ENCODE measurements at places on chromosomes 4 and X.

DNA sequence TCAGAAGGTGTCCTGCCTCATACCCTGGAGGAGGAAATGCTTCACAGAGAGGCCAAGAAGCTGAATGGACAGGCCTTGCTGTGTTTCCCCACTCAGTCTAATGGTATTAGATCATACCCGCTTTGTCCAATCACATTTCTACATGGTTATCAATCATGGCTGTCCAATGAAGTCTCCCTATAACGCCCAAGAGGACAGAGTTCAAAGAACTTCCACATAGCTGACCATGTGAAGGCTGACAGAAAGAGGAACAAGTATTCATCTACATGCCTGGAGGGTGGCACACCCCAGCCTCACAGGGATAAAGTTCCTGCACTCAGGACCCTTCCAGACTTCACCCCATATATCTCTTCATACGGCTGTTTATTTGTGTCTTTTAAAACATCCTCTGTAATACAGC, 123.4 kb downstream of the MANBA start:
- no peak for DNase-seq

DNA sequence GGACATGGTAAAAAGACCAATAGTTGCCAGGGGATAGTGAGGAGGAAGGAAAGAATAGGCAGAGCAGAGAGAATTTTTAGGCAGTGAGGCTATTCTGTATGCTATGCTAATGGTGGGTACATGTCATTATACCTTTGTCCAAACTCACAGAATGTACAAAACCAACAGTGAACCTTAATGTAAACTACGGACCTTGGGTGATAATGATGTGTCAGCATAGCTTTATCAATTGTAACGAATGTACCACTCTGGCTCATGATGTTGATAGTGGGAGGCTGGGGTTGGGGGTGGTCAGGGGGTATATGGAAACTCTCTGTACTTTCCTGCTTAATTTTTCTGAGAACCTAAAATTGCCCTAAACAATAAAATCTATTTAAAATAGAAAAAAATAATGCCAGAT, 37.7 kb upstream of the ACSL4 start:
- DNase-seq = no peak

DNA sequence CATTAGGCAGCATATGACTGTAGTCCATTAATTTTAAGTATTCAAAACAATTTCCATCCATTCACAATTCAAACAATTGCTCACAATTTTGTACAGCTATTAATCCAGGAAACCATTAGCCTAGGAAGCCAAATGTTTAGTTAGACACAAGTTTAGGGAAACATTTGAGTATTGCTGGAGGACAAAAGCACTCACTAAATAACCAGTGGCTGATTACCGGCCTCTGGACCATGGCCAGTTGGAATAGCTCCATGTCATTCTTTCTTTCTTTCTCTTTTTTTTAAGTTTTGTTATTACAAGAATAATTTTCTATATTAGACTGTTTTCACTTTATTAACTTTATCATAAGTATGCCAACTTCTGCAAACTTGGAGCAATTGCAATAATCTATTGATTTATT, 31.3 kb downstream of the TRIML2 start:
- no peak for DNase-seq

GRCh38 chr4:93469560-93469959, 359.0 kb upstream of the ATOH1 start:
- no peak for DNase-seq

- DNase-seq = peak; percentile 17
Measured at GRCh38 chr4:72295966-72296557, 264.3 kb downstream of the NPFFR2 start.

- DNase-seq = peak; percentile 17
Measured at GRCh38 chr4:9765091-9765490, 16.3 kb upstream of the DRD5 start.

DNA sequence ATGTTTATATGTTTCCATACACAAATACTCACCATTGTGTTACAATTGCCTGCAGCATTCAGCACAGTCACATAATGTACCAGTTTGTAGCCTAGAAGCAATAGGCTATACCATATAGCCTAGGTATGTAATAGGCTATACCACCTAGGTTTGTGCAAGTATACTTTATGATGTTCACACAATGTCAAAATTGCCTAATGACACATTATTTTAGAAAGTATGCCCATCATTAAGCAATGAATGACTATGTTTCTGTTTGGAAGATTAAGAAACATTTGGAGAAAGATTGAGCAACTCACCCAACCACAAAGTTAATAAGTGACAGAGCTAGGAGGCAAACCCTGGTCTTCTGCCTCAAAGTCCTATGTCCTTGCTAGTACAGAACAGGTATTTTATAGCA, 96.8 kb upstream of the GRIA3 start:
- no peak for DNase-seq

DNA sequence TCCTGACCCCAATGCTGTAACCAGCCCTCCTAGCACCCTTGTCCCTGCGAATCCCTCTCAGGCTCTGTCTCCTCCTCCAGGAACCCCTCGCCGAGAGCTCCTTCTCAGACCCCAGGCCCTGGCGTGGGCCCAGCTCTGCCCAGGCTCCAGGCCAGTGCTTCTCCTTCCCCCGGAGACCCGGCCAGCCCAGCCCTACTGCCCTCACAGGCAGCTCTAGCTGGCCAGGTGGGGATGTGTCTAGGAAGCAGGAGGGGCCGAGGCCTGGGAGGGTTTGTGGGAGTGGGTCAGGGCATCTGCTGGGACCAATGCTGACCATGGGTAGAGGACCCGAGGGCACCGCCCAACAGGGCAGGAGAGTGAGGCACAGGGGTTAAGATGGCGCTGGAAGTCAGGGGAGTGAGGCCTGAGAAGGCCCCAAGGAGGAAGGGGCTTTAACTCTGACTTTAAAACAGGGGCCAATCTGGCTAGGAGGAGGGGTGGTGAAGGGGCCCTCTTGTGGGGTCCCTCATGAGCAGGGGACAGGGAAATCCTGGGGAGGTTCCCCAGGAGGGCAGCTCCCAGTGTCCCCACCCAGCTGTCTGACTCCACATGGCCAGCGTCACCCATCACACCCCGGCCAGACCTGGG, 64.7 kb upstream of the NKX1-1 start:
- no peak for DNase-seq

DNA sequence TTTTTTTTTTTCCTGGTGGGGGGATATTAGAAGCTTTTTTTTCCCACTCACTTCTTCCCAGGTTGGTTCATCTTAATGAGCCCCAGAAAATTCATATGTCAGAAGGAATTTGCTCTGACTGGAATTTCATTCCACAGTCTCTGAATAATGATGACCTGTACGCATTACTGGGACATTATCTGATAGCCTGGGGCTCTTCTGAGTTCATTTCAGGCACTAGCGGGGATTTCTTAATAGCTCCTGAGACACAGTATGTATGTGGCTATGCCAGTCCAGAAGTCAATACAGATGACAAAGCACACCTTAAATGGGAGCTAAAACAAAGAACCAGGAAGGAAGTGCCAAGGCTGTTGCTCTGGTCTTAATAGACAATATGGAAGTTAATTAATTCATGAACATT, 295.2 kb upstream of the IGFBP7 start:
- no peak for DNase-seq

GRCh38 chr4:128390475-128390996, 102.9 kb upstream of the PGRMC2 start:
- no peak for DNase-seq

DNA sequence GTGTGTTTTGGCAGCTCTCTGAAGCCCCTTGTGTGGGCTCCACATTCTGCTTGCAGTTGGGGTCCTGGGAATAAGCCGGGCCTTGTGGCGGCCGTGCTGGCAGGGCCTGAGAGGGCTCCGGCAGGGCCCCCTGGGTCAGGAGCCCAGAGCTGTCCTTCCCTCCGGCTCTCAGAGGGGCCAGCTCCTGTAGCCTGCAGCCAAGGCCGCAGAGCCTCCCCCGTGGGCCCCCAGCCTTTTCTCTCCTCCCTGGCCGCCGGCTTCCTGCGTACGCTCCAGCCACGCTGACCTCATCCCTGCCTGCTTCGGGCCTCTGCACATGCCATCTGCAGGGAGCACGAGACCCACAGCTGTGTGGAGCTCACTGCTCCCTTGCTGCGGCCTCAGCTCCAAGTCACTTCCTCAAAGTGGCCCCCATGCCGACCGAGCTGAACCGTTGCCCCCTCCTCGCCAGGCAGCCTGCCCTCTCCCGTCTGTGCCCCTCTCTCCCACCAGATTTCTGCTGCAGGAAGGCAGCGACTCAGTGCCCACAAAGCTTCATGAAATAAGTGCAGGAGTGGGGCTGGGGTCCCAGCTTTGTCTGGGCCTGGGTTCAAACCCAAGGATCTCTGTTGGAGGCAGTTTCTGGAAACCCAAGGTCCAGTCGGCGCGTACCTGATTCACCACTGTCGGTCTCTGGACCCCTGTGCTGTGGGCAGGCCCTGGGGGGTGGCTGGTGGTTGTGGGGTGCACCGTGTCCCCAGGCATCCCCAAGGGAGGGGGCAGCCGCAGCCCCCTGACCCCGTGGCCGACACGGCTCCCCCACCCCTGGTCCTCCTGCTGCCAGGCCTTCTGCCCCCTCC, 57.1 kb upstream of the NKX1-1 start:
- DNase-seq = no peak

- DNase-seq = no peak
Measured at GRCh38 chrX:110178179-110178865, 139.6 kb downstream of the AMMECR1 start.

- no peak for DNase-seq
Measured at GRCh38 chr4:154452798-154453346, 38.7 kb downstream of the DCHS2 start.

DNA sequence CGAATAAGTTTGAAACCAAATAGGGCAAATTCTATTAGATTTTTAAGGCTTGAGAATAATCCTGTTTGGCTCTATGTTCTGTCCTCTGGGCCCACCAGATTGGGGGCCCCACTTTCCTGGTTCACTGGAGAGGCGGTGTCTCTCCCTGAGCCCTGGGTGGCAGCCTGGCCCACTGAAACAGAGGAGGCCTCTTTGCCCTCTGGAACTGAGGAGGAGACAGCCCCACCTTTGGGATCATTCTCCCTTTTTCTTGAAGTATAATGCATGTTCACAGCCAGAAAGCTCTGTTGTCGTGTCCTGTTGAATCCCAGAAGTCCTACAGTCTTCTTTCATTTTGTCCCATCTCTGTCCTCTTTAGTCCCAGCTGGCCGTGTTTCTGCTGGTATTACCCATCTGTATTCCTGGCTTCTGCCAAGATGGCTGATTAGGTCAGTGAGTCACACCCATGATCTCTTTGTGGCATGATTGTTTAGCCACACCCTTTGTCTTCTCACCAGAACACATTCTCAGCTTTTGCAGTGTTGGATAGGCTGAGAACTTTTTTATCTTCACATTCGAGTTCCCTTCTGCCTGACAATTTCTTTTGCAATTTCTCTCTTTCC, 8.1 kb upstream of the TBC1D25 start:
- no peak for DNase-seq

DNA sequence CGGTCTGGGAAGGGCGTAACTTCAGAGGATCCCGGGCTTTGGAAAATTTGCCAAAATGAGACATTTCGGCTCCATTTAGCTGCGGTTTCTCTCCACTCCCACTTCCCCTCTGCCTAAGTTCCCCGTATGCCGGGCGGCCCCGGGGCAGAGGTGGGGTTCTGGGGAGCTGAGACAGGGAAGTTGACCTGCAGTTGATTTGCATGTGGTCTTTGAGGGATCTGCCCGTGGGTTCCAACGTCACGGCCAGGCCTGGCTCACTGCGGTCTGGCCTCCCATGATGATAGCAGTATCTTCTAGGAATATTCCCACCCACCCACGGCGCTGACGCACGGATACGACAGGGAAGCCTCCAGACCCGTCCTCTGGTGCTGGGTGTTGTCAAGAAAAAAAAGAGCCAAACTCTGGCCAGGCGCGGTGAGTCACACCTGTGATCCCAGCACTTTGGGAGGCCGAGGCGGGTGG, 27.3 kb upstream of the CRLF2 start:
- DNase-seq = no peak

- DNase-seq = no peak
Measured at GRCh38 chr4:168662297-168662984, 165.6 kb downstream of the PALLD start.

- peak; percentile 9 for DNase-seq
Measured at GRCh38 chr4:140343303-140343702, 30.1 kb upstream of the SCOC start.

GRCh38 chrX:54447461-54447860, 7.3 kb downstream of the TSR2 start:
- peak; percentile 20 for DNase-seq

GRCh38 chrX:150767475-150768131, 74.4 kb downstream of the MTMR1 start:
- DNase-seq = no peak

GRCh38 chrX:78706071-78706470, 41.4 kb upstream of the LPAR4 start:
- no peak for DNase-seq

DNA sequence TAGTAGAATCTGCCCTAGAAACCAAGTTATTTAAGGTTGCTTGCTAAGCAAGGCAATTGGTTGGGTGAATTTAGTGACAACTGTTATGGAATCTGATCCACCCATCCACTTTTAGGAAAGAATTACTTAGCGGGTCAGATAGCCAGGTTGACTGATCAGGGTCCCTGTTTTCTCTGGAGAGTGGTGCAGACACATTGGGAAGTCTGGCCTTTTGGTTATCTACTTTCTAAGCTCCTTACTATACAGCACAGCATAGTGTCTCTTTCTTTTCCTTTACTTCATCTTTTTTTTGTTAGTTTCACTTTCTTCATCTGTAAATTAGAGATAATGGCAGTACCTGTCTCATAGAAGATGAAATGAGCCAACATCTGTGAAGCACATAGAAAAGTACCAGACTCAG, 7.4 kb downstream of the HERC3 start:
- DNase-seq = no peak

- no peak for DNase-seq
Measured at GRCh38 chr4:77816546-77816945, 2.6 kb downstream of the CNOT6L start.

DNA sequence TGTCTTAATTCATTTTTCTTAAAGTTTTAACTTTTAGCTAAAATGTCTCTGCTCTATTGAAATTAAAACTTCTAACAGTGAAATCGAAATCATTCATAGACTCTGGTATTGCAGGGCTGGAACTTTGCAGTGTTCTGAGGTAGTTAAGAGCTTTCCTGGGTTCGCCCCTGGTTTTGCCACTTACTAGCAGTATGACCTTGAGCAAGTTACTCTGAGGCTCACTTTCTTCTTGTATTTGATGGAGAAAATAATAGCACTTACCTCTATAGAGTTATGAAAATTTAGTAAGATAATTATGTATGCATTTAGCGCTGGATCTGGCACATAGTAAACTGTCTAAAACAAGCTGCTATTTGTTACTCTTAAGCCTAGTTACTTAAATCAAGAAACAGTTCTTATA, 1.7 kb downstream of the SLAIN2 start:
- no peak for DNase-seq

Measured in HuH-7 (cell line).